NCI-H524 treated with DMSO at 0.1 percent for 48 hours (cell line): ENCODE measurements at places on chromosomes 7 and 10.

GRCh38 chr10:106136175-106136574 lies 1028.3 kb downstream of the SORCS1 start:
- DNase-seq, result no peak

DNA sequence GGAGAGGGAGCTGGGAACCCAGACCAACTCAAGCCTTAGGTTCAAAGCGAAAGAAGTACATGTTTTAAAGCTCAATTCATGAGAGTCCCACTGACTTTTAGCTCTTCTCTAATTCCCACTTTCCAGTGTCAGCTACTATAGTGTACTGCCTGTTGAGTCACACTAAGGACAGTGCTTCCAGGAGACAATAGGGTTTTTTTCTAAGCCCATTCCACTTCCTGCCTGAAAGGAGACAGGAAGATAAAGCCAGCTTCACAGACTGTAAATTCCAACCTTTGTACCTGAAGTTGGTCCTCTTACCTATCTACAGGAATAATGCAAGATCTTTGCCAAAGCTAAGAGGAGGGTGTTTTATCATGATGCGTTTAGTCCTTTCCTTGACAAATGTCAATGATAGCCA lies 4.4 kb downstream of the MSRB2 start:
- no peak for DNase-seq

- no peak for DNase-seq
Observed at GRCh38 chr7:44193011-44193802, 4.0 kb upstream of the GCK start.

- no peak for DNase-seq
Observed at GRCh38 chr10:17454161-17455014, at the start of gene ST8SIA6. TSS of gene ST8SIA6 (minus strand) at chr10:17454595. CDS start at chr10:17454255, 340 bp downstream.

DNA sequence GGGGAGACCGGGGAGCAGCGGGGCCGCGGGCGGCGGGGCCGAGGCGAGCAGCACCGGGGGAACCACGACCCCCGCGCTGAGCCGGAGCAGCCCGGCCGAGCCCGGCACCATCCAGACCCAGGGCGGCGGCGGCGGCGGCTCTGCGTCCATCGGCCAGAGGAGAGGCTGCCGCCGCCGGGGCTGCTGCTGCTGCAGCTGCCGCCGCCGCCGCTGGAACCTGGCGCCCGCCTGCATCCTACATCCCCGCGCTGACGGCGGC lies 190 bp downstream of the TCERG1L start:
- DNase-seq, result no peak

GRCh38 chr10:8453587-8453986 lies 399.1 kb downstream of the GATA3 start:
- no peak for DNase-seq

- no peak for DNase-seq
Observed at GRCh38 chr10:56874950-56875349, 513.9 kb upstream of the ZWINT start.

DNA sequence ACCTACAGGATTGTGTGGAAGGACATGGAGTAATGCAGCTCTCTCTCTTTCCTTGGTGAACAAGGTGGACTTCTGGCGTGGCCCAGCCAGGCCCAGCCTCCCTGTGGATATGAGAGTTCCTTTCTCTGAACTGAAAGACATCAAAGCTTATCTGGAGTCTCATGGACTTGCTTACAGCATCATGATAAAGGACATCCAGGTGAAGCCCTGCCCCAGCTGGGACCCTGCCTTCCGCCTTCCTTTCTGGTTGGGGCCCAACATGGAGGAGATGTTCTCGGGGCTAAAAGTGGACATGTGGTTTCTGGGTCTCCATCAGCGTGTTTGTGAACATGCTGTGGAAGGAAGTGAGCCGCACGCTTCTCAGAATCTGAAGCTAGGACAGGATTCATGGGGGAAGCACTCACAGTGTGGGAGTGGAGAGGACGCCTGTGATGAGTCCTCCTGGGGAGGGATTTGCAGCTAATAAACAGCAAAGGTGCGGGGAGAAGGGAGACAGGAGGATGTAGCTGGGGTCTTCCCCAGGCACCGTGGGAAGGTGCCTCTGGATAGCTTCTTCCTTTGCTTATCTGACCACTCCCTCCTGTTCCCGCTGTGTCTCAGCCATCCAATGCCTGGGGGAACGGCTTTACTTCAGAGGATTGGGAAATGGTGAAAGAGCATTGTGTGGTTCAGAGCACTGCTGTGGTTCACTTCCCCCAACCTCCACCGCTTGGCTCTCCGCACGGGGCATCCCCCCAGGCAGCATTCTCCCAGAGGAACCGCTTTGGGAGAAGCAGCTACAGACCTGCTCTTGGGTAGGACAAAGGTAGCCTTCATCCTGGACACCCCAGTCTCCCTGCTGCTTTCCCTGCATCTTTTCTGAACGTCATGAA lies 5.5 kb downstream of the CPA5 start:
- DNase-seq, result no peak

DNA sequence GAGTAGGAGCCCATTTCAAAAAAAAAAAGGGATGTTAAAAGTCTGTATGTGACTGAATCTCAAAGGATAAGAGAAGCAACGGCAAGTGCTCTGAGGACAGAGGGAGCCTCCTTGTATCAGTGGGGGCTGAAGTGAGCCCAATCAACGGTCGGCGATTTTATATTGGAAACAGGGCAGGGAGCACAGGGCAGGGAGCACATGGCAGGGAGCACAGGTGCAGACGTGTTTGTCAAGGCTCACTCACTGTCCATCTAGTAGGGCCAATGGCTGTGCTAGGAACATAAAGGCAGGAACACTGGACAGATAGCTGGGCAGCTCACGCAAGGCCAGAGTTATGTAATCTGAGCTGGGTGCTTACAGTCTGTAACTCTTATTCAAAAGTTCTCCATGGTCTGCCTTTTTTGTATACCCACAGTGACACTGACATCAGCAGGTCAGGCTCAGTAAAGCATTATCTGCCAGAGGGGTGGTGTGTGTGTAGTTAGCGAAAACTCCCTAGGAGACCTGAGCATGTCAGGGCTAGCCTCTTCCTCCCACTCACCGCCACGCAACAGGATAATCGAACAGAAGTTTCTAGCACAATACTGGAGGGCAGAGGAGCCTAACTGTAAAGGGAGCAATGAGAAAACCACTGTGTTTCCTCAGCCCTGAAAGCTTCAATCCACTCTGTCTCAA lies 15.4 kb downstream of the AKR1B1 start:
- no peak for DNase-seq

DNA sequence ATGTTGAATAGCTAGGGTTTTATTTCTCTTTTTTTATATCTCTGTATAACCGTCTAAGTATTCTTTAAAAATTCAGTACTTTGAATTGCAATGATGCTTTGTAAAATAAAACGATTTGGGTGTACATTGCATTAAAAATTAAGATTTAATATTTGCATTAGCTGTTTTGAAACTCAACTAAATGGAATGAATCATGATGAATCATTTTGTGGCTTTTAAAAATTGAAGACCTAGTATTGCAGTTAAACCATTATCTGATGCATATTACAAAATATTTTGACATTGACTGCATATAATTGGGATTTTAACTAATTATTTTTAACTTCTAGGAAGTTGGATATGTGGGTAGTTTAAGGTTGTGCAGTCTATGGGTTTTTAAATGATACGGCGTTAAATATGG lies 314.0 kb downstream of the CDK14 start:
- DNase-seq, result no peak

GRCh38 chr7:57204411-57204811 lies 72.2 kb upstream of the ZNF479 start:
- no peak for DNase-seq

DNA sequence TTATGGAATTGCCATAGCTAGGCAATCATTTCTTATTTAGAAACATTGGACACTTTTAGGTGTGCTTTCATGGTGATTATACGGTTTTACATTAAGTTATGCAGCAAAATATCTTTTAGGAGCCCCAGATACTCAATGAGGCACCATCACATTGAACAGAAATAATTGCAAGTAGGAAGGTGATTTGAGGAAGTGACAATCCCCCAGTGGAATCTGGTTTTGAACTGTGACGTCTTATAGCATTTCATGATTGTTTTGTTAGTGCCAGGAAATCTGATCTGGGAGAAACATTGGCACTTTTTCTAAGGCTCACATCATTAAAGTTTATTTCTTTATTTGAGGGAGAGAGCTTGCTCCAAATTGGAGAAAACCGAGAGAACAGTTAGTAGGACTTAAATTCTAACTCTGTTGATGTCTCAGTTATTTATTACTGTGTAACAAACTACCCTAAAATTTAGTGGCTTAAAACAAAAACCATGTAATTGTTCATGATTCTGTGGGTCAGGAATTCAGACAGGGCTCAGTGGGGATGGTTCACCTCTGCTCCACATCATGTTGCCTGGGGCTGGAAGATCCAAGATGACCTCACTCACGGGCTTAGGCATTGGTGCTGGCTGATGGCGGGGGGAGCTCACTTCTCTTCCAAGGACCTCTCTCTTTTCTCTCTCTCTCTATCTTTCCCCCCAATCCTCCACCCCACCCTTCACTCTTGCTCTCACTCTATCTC lies 78.2 kb upstream of the STEAP1B start:
- DNase-seq, result no peak

DNA sequence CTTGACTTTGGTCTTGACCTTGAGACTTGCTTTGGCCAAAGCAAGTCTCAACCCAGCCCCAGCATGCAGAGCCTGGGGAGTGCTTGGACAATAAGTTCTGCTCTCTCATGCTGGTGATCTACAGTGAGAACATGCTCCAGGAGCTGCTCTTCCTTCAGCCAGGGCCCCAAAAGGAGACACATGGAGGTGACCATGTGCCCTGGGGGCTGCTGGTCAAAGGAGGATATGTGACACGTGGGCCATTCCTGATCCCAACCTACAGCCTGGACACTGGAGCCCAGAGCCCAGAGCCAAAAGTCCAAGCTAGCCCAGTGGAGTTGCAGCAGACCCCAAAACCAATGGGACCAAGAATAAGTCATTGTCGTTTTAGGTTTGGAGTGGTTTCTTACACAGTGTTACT lies 78.2 kb upstream of the CHST15 start:
- no peak for DNase-seq

DNA sequence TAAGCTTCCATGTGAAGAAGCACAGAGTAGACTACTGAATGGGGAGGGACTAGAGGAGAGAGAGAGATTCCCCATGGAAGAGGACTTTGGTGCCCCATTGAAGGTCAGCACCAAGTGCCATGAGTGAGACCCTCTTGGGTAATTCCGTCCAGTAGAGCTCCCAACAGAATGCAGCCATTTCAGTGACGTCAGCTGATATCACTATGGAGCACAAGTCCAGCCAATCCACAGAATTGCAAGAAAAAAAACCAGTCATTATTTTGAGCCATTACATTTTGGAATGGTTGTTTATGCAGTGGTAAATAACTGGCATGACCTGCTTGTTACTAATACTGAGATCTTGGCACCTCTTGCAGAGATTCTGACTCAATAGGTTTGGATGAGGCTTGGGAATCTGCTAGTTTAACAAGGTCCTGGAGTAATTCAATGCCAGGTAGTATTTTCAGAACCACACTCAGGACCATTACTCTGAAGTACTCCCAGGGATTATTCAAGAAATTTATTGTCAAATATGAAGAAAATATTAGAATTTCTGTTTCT lies 52.6 kb upstream of the SP8 start:
- no peak for DNase-seq

- no peak for DNase-seq
Observed at GRCh38 chr7:34354899-34355298, 303.1 kb upstream of the NPSR1 start.

DNA sequence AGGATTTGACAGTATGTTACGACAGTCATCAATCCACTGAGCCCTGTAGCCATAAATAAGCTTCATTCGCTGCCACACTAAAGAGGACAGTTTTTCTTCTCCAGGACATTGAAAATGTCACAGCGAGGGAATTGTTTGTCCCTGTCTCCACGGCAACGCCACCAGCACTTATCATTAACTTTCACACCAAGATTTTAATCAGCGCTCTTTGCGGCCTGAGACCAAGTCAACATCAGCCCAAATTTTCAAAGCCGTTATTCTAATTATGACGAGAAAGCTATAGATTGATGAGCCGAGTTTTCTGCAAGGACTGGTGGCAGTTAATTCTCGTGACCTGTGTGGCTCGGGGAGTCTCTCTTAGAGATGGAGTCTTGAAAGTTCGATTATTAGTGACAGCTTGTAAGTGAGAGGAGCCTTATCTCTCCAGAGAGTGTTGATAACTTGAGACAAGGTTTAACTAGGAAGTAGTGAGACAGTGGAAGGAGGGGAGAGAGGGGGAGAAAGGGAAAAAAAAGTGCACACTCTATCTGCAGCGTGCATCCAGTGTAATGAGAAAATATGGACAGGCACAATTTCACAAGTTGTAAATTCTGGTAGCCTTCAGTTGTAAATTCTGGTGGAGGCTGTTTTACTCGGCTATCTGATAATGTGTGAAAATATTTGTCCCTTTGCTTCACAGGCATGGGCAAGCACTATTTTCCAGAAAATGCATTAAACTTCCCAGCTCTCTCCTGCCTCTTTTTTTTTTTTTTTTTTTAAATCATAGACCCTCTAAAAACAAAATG lies 473.3 kb downstream of the LRMDA start:
- no peak for DNase-seq

DNA sequence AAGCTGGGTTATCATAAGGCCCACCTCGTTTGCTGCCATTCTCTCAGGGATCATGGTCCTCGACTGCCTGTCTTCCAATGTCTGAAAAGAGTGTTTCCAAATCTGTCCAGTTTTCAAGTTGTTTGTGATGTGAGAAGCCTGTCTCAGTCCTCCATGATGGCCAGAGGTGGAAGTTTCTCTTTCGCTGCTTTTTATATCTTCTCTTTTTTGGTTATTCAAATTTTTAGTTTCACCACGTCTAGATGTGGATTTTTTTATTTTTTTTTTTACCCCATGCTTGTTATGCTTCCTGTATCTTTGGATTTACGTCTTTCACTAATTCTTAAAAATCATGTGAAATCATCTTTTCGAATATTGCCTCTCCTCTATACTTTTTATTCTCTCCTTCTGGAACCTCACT lies 6.1 kb upstream of the RBM33 start:
- no peak for DNase-seq

GRCh38 chr10:52533986-52534385 lies 219.9 kb downstream of the DKK1 start:
- no peak for DNase-seq

DNA sequence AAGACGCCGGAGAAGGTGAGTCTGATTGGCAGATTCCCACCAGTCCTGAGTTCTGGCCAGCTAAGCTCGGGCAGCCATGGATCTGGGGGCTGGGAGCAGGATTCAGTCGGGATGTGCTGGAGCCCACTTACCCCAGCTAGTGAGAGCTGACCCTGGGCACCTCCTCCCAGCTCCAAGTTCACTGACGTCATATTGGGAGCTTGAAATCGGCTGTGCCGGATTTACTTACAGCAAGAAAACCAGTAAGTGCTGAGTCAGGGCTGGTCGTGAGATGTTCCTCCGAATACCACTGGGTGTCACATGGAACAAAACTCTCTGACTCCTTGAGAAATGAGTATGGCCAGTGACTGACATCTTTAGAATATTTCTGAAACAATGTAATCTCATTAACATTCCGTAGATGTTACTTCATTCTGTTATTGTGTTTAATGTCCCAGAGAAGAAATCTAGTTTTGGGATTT lies 621.2 kb downstream of the SDK1 start:
- no peak for DNase-seq

- DNase-seq, result no peak
Observed at GRCh38 chr10:71865561-71866041, 14.6 kb upstream of the PSAP start.

GRCh38 chr10:60662917-60663614 lies 115.2 kb upstream of the CDK1 start:
- no peak for DNase-seq
